Stomach (tissue), 19 donors: ENCODE measurements at places on chromosomes 4 and X. TPM values are rescaled to one million over a fixed set of nuclear protein-coding genes. Genes with fewer than 3 reads are reported as not detected.

GRCh38 chr4:2685541-2685940, 70.6 kb downstream of the TNIP2 start:
- no peak for DNase-seq

DNA sequence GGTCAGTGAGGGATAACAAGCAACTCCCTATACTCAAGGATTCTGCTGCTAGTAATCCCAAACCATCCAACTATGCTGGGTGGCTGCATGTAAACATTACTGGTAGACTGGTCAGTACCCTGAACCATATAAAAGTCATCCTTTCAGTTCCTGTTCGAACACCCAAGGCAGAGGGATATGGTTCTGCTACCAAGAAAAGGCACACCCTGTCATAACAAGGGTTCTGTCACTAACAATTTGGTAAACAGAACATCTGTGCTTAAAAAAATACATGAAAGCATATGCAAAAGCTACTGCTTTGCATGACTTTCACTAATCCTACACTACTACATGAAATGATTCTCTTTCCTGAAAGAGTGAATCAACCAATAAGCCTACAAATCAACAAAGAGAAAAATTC, 76.8 kb upstream of the MCF2 start:
- DNase-seq: no peak

DNA sequence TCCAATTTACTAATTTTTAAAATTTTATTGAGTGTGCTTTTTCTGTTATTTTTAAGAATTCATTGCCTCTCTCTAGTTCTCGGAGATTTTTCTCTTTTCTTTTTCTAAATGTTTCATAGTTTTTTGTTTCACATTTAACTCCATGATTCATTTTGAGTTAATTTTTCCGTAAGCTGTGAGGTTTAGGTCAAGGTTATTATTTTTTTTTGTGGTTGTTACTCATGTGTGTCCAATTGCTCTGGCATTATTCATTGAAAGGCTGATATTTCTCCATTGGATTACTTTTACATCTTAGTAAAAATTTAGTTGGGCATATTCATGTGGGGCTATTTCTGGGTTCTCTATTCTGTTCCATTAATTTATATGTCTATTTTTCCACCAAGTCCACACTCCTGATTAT, 220.8 kb downstream of the MID1IP1 start:
- no peak for DNase-seq

DNA sequence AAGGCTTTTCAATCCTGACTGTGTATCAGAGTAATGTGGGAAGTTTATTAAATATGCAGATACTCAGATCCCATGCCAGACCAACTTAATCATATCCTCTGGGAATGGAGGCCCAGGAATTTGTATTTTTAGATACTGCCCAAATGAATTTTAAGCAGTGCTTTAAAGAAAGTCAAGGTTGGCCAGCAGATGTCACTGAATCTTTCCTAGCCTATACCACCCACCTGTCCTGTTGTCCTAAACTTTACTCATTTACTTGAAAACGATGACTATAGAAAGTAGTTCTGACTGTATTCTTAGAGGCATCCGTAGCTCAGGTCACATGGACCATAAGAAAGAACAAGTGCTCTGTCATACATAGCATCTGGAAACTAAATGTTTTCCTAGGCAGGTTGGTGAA, 79.9 kb downstream of the AMOT start:
- no peak for DNase-seq

- no peak for DNase-seq
Observed at GRCh38 chr4:10605031-10605430, 79.5 kb downstream of the CLNK start.

DNA sequence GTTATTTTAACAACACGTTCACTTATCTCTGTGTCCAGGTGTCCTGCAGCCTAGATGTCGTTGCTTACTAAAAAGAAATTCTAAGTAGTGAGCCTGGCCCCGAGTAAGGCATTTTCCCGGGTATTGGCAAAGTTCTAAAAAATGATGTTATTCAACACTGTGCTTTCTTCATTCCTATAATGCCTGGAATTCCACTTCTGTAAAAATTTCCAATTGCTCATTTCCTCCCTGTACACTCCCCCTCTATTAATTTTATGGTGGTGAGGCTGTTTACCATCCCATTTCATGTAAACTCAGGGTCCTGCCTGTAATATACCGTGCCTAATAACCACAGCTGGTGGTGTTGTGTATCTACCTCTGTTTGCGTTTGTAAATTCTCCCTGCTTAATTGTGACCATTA, 14.2 kb downstream of the BST1 start:
- no peak for DNase-seq

DNA sequence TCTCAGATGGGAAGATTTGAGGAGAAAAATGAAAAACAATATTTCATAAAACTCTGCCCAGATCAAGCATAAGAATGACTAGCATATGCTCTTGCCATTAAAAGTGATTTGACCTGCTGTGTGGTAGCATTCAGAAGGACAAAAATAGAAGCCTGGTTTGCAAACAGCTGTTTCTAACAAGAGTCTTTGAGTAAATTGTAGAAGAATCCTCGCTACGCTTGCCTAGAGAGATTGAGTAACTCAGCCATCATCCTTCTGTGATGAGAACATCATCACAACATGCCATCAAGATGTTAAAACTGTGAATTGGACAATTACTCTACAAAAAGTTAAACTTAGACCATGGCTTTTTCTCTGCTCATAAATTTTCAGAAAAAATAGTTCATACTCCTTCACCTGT, 168.9 kb upstream of the PUDP start:
- DNase-seq: no peak

- DNase-seq: peak; percentile 6
Observed at GRCh38 chr4:168257768-168258167, 60.8 kb downstream of the DDX60 start.

Gene GPR119
- 0.55 TPM for total RNA-seq

- DNase-seq: no peak
Observed at GRCh38 chrX:119272882-119273419, 36.9 kb downstream of the PGRMC1 start.

DNA sequence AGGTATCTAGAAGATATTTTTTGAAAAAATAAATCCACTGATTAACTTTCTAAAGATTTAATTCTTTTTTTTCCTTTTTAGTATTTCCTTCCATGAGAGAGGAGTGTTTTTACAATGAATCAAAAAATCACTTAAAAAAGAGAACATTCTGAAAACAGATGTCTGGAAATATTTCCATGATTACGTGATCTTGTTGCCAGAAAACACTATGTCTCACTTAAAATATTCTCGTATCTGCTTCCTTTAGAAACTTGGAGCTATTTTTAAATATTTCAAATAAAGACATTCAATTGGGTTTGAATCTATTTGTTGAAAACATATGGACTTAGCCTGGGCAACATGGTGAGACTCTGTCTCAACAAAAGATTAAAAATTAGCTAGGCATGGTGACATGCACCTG, 232.8 kb upstream of the RASGEF1B start:
- no peak for DNase-seq

Gene KCND1
- not detected for total RNA-seq

- DNase-seq: peak; percentile 91
Observed at GRCh38 chr4:143184503-143185252, at the start of gene USP38. USP38 (plus strand) TSS chr4:143184917; CDS start chr4:143185451, 534 bp downstream.

Gene BMP3
- total RNA-seq: 2.3 TPM

GRCh38 chrX:39757971-39758370, 339.8 kb downstream of the BCOR start:
- DNase-seq: no peak

DNA sequence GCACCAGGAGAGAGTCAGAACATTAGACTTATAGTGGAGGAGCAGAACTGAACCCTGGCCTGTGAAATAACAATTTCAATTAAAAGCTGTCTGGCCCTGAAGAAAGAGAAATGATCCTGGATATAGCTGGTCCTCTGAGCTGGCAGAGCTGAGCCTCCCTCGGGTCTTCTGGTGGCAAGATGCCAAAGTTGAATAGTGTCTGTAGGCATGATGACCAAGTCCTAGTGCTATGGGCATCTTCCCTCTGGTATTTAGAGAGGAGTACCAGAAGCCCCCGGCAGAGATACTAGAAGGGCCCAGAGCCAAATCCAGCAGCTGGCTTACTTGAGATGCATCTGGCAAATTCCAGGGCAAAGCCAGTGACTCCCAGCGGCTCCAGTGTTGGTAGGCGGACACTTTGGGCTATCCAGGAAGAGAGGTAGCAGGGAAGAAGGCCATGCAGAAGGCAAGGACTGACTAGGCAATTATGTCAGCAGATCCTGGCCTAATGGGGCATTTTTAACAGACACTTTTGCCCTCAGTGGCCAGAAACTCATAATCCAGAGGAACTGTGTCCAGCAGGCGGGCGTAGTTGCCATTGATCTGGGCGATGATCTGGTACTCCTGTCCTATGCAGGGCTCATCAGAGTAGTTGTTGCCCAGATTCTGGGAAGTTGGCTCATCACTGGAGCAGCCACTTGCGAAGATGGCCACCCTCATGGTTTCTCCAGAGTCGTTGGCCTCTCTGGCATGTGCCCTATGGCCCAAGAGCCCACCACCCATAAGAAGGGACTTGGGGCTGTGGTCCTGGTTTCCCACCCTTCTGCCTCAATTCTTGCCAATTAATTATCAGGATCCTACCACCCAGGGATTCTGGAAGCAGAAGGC, 17.9 kb downstream of the VSIG4 start:
- DNase-seq: no peak

DNA sequence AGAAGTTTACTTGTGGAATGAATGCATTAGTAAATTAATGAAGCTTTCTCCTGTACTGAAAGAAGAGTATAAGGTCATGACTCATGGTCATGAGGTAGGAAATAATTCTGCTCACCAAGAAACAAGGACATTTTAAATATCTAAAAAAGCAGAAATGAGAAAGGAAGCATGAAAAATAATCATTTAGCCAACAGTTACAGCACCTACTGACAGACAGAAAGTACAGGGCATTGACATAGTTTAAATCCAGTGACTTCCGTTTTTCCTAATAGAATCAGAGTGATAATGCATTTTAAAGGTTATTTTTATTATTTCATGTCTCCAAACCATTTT, 30.5 kb upstream of the ACSL1 start:
- DNase-seq: no peak

Gene PRKG2
- not detected for total RNA-seq

DNA sequence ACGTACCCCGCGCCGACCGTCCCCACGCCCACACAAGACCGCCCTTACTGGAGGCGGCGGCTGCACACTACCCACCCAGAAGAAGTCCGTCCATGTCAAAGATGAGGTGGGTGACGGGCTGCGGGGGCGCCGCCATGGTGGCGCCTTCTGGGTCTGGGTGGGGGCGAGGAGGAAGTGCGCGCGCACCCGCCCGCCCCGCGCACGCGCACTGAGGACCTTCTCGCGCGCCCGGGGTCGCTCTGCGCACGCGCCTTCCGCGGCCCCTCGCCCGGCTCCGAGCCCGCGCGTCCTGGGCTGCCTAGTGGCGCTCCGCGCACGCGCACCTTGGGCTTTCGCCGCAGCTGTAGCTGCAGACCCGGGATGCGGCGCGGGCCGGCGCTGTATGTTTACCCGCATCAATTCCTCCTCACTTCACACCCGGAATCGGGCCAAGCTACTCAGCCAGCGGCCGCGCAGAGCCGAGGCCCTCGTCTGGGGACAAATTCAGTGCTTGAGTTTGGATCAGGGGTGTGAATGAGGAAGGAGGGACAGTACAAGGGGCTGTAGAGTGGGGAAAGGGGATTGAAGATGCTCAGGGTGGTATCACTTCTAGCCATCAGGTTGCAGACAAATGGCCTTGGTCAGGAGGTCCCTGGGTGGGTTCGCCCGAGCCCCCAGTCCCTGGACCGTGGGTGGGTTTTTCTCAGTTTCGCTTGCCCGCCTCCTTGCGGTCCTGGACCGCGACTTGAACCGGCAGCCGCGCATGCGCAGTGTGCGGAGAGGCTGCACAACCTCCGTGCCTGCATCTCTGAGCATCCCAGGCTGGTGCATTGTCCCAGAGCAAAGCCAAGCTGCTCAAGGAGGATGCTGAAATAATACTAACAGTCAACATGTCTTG, at the start of gene PUDP:
Gene PUDP, minus strand, starts transcription at position 176 of the 877 bp plus-strand sequence. Its CDS starts 40 bp downstream, at position 136.
- DNase-seq: peak; percentile 98

DNA sequence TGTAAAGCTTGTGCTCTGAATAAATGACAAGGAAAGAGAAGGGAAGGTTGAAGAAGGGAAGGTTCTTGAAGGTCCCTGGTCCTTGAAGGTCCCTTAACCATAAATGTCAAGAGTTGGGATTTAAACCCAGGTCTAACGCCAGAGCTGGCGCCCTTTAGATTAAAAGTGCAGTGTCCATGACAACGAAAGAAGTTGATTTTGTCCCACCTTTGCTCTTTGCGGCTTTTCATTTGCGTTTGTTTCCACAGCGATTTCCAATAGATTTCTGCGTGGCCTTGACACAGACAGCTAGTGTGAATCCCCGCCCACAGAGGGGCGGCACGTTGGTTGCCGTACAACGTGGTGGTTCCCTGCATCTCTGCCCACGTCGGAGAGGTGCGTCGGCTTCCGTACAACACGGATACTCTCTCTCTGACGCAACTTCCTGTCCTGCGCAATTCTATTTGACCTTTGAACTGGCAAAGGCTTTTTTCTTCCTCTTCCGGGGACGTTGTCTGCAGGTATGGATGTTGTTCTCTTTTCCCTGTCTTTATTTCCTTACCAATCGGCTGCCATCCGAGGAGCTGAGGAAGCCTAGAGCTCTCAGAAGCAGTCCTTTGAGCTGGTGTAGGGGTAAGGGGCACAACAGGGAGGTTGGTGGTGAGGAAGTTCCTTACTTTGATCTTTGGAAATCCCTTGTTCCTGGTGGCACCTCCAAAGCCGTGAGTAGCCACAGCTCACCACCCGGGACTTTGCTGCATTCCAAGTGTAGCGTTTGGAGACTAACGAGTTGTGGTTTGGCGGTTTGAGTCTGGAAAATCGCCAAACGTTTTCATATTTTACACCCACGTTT, at the start of gene RPL34:
Gene RPL34, plus strand, starts transcription at position 476 of the 832 bp plus-strand sequence. CDS start 1,384 bp downstream, outside the sequence.
- peak; percentile 99 for DNase-seq

DNA sequence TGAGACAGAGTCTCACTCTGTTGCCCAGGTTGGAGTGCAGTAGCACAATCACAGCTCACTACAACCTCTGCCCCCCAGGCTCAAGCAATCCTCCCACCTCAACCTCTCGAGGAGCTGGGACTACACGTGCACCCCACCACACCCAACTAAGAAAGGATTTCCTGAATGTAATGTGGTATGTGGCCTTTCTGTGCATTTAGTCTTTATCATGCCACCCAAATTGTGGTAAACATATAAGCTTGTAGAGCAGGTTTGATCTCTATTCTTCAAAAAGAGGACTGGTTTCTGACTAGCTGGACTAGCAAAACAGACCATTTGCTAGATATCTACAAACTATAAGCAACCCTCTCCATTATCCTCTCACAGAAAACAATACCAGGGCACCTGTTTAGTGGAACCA, 33.6 kb downstream of the ELOVL6 start:
- peak; percentile 51 for DNase-seq

DNA sequence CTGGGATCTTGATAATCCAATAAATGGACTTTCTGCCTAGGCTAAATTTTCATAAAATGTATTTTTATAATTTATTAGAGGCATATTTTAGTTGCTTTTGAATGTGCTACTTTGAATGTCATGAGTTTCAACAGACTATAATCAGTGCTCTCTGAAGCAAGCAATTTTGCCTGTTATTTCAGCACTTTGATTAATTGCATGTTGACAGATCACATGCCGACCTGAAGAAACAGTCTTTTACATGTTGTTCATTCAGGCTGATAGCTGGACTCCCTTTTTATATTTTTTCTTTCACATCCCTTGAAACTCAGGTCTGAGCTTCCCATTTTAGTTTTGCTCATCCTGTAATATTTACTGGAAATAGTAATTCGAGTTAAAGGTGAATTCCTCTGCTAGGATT, 341.0 kb downstream of the NAP1L3 start:
- no peak for DNase-seq

Gene L1CAM
- total RNA-seq: 7.7 TPM

GRCh38 chr4:37993806-37994205, 33.6 kb downstream of the PTTG2 start:
- no peak for DNase-seq
